HCT116 (cell line): ENCODE measurements at places on chromosomes 2 and 18.

DNA sequence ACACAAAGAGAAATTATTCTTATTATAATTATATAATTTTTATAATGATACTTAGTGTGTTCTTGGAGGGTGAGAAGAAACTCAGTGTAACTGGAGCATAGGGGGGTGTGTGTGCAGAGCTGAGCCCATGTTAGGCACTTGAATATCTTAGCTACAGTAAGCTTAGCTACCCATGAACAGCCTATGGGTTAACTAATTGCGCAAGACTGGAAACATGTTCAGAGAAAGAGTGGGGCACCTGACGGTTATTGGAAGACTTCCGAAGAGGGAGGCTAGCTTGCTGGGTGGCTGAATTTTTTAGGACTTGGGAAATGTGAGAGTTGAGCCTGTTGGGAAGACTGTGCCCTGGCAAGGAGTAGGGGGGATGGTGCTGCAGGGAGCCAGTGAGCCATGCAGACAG is 229.2 kb downstream of the SLC4A3 start:
- no peak for DNase-seq

- DNase-seq = no peak
These were observed 83.1 kb upstream of the BZW1 start for GRCh38 chr2:200728630-200729029.

DNA sequence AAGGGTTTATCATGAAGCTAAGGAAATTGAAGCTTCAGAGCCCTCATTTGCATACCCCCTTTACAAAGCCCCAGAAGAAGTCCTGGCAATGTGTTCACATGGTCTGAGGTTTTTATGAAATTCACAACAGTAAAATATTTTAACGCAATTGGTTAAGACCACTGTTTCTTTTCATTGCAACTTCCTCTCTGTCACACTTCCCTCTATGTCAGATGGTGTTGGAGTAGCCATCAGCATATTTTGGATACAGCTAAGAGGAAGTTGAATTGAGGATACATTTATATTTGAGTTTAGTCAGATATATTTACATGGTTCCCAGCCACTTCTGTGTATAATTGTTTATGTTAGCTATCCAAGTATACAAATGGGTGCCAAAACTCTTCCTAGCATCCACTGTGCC is 170.0 kb downstream of the TXNL1 start:
- DNase-seq = no peak

DNA sequence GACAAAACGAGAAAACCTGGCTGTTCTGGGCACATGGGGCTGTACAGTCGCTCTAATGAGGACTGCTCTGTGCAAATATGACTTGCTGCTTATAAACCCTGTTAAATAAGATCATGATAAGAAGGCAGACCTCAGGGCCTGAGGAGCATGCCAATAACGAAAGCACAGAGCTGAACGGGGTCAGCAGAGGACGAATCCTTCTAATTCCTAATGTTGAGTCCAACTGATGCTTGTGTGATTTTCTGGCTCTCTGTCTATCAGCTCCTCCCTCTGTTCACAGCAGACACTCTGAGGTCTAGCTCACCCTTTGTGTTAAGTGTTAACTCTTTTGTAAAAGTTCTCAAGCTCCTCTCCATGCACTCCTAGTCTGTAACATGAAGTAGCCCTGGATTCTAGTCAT is 167.2 kb upstream of the REV1 start:
- DNase-seq = no peak

- no peak for DNase-seq
These were observed 29.7 kb upstream of the PID1 start for GRCh38 chr2:229300790-229301189.

GRCh38 chr2:181140414-181140813 is 160.0 kb downstream of the UBE2E3 start:
- DNase-seq = no peak

- no peak for DNase-seq
These were observed 269.3 kb upstream of the SETBP1 start for GRCh38 chr18:44411262-44411905.

GRCh38 chr2:86213699-86214502 is 14.6 kb downstream of the MRPL35 start:
- DNase-seq = no peak
